ENCODE measurements at places on chromosomes 7 and 10.

- no peak for DNase-seq
Observed at GRCh38 chr7:16811551-16811950, 6.8 kb upstream of the AGR2 start.

DNA sequence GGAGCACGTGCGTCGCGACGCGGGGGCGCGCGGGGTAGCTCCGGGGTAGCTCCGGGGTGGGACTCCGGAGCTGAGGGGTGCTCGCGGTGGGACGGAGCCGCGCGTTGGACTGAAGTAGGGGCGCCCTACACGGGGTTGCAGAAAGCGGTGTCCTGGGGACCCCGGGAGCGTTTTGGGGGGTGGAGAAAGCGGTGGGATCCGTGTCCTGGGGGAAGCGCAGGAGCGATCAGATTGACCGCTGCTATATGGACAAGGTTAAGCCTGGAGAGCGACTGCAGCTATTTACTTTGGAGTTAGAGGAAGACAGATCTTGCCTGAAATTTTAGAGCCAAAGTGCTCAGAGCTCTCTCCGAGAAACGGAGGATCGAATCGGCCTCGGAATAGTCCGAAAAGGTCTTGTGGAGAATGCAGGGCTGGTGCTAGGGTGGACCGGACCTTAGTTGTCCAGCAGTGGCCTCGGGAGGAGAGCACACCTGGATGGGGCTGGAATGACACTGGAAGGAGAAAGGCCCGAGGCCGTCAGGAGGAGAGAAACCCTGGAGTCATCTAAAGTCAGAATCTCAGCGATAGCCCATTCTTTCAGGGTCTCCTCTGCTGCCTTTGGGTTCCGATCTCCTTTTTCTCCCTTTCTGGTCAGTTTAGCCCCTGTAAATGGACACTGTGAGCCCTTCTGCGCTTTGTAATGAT, 564 bp downstream of the PDSS1 start:
- DNase-seq = no peak

- DNase-seq = no peak
Observed at GRCh38 chr7:158549176-158549615, 38.4 kb downstream of the PTPRN2 start.

GRCh38 chr7:116327752-116328151, 117.4 kb downstream of the TES start:
- no peak for DNase-seq
